H7 (cell line): ENCODE measurements at places on chromosomes 12 and 14.

DNA sequence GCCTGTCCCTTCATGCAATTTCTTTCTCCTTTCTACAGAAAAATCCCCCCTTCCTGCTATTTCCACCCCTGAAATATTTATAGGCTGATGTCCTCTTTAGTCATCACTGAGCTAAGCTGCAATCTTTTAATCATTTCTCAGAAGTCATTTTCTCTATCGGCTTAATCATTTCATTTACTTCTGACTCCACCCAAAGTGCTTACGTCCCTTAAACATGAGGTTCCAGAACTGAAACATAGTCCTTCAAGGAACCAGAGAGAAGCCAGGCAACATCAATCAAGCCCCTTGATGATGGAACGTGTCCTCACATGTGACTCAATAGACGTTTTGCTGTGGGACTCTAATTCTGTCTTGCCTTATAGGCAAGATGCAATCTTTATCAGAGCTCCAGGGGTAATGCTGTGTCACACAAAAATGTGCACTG lies 148.7 kb upstream of the KRR1 start:
- no peak for DNase-seq

DNA sequence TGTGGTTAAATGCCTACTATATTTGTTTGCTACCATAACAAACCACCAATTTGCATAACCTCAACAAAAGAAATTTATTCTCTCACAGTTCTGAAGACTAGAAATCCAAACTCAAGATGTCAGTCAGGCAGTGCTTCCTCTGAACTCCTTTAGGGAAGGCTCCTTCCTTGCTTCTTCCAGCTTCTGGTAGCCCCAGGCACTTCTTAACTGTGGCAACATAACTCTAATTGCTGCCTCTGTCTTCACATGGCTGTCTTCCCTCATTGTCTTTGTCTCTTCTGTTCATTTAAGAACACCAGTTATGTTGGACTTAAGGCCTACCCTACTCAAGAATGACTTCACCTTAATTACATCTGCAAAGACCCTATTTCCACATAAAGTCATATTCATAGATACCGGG lies 206.9 kb downstream of the SYT1 start:
- no peak for DNase-seq

DNA sequence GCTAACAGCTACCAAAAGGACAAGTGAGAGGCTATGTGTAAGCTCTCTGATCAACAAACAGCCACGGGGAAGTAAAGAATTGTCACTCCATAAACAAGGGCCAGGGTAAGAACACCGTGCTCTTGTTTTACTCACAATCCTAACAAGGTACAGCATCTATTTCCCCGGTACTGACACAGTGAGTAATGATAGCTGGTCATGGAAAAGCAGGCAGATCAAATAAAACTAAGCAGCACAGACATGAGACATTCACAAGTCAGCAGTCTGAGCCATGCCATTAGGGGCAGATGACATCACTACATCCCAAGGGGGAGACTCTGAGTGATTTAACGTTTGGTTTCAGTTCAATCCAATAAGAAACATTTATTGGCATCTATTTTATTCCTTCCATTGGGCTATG lies 54.4 kb downstream of the ARL6IP4 start:
- DNase-seq = no peak

- DNase-seq = no peak
Observed at GRCh38 chr12:131030472-131031328, 77.0 kb downstream of the ADGRD1 start.

- no peak for DNase-seq
Observed at GRCh38 chr12:10941916-10942607, 3.0 kb upstream of the TAS2R14 start.

- no peak for DNase-seq
Observed at GRCh38 chr12:42346403-42347002, 20.5 kb downstream of the PPHLN1 start.

DNA sequence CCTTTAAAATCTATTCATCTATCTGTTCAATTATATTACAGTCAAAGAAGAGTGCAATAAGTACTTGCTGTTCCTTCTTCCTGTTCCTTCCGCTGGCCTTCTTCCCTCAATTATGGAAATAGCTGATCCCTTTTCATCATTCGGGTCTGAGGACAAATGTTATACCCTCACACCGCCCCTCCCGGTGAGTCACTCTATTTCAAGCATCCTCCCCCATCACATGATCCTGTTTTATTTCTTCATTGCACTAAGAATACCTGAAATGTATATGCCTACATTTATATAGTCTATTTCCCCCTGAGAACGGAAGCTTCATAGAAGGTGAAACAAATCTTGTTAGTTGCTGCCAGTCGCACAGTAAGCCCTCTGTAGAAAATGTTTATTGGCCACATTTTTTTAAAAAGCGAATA lies 2.5 kb downstream of the SLC38A1 start:
- DNase-seq = no peak

- DNase-seq = no peak
Observed at GRCh38 chr12:24996820-24997219, 47.9 kb upstream of the BCAT1 start.

GRCh38 chr12:32493282-32493681 lies 93.9 kb downstream of the FGD4 start:
- no peak for DNase-seq

DNA sequence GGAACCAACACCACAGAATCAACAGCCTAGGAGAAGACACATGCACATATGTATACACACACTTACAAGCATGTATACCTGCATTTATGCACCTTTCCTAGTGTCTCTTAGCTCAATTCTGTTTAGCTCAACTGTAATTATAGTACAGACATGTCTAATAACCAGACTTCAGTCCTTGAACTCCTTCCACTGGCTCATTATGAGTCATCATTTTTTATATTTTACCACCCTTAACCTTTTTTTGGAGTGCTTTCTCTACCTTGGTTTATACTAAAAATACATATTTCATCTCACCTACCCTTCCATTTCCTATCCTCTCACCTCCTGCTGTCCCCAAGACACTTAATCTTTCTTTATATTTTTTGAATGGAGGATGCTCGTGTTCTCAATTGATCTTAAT lies 110.4 kb downstream of the ARID2 start:
- DNase-seq = no peak

GRCh38 chr14:100408350-100409002 lies 85.3 kb downstream of the SLC25A47 start:
- DNase-seq = no peak

DNA sequence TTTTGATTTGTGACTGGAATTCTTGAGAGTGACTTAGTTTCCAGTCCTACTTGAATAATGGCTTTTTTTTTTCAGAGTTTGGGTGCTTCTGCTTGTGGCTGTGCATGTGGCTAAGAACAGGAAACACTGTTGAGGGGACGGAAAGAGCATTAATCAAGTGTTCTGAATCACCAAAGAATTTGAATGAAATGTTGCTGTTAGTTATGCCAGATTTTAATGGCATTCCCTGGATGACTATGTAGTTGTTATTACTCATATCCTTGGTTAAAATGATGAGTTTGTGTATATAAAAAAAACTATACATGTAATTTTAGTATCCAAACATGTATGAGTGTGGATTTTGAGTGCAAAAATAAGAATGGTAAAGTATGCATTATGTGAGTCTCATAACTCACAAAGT lies 347.9 kb downstream of the BCAT1 start:
- no peak for DNase-seq

DNA sequence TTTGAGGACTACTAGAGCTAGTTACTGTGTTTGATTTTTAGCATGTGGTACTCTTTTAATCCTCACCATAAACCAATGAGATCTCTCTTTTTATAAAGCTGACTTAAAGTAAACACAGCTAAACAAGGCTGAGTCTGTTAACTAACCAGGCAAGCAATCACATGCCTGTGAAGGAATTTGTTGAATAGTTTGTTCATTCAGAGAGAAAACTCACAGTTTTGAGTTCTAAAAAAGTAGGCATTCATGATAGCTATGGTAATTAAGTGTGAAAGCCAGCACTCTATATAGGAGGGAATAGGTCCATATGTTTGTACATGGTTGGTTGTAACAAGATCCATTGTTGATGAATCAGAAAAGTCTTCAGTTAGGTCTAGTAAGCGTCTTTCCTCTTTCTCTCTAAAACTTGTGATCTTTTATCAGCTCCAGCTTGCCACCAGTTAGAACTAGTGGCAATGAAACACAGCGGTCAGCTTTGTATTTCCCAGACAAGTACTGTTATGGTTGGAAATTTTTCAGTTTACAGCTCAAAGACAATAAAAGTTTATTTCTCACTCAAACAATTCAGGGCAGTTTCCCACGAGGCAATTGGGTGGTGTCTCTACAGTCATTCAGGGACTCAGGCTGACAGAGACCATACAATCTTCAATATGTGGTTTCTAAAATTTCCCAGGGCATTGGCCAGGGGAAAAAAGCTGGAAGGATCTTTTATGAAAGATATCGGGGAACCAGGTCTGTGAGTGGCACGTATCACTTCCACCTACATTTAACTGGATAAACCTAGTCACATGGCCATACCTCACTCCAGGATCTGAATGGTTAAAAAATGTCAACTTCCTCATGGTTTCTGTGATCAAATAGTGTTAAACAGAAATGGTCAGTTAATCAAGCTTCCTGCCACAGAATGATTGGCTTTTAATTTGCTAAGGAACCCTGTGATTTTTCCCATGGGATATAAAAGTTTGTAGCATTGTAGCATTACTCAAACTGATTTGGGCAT lies 203.1 kb downstream of the KIF21A start:
- no peak for DNase-seq
